HL-60 (cell line): ENCODE measurements at places on chromosomes 2 and 18.

- DNase-seq = no peak
These were observed 946.9 kb upstream of the SOX11 start for GRCh38 chr2:4745056-4745991.

- DNase-seq = no peak
These were observed 38.1 kb upstream of the RFX8 start for GRCh38 chr2:101512993-101513392.

DNA sequence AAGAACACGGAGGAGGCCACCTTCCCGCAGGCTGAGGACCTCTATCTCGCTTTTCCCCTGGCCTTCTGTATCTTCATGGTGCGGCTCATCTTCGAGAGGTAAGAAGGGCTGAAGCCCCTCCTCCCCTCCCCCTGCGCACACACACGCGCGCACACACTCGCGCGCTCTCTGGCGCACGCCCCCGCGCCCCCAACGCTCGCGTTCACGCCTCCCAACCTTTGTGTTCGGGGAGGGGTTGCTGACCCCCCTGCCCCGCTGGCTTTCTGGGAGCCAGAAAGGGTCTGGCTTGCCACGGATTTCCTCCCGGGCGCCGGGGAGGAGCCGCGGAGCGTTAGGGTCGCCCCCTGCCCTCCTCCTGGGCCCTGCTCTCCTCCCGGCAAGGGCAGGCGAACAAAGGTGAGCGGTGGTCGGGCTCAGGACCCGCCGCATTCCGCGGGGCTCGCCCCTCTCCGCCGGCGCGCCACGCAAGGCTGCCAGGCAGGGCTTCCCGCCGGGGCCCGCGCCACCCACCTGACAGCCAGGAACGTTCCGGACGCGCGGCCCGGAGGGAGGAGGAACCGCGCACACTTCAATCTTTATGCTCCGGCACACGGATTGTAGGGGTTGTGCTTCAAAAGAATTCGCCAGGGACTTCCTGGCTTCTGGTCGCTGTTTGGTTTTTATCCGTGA lies 583 bp downstream of the CERS6 start:
- DNase-seq = peak; percentile 36

DNA sequence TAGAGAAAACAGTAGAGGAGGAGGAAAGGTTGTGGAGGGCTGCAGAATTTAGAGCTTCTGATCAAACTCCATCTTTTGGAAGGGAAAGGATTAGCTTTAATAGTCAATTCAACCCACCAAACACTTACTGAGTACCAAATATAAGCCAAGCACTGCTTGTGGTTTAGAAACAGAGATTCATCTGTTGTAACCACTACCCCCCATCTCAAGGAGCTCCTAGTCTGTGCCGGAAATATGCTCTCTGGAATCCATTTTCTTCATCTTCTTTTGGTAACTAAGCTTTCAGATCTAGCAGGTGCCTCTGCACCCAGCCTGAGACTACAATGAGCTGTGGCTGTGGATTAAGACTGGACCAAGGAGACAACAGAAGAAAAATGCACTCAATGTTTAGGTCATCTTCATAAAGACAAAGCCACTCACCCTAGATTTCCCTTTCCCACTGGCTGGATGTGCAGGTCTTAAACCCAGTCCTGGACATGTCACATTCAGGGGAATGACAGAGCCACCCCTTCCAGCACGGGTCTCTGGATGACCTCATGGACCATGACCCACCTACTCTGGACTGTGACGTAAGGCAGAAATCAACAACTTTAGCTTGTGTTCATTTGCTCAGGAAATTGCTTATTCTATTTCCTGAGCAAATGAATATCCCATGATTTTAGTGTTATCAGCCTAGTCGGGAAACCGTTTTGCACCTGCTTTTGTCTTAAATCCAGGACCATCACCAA lies 52.9 kb downstream of the EPB41L3 start:
- no peak for DNase-seq

DNA sequence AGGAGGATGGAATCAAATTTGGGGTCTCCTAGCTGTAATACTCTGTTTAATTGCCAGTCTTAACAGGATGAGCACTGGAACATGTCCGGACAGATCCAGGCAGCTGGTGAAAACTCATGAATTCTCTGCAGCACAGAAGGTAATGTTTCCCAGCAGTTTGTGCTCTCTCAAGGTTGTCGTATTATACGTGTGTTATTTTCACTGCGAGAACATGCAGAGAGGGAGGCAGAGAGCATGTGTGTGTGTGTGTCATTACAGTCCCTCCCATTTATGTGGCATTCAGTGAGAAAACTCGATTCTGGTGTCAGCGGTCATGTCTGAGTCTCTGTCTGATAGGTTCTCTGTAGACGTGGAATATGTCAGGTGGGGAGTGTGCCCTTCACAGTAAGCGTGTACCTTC lies 150.2 kb upstream of the POU3F3 start:
- no peak for DNase-seq

DNA sequence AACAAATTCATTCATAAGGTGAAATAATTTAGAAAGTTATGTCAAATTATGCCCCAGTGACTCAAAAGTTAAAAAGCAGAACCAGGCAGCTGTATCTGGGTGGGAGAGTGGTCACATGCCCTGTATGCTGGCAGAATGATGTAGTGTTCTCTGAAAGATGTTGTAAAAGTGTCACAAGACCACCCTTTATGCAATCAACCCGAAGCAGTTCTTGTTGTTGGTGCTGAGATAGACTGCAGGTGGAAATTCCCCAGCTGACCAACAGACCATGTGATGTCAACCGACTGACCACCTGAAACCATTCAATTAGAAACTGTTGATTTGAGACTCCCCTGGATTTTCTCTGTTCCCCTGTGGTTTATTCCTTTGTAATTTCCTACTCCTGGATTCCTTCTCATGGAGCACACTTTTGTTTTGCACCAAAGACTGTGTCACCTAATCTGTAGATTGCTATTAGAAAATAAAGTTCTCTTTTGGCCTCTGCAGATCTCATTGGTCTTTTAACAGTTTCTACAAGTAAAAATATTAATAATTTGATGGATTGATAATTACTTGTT lies 1341.3 kb upstream of the LRRTM1 start:
- no peak for DNase-seq

GRCh38 chr2:197615016-197615652 lies 60.3 kb downstream of the RFTN2 start:
- no peak for DNase-seq

DNA sequence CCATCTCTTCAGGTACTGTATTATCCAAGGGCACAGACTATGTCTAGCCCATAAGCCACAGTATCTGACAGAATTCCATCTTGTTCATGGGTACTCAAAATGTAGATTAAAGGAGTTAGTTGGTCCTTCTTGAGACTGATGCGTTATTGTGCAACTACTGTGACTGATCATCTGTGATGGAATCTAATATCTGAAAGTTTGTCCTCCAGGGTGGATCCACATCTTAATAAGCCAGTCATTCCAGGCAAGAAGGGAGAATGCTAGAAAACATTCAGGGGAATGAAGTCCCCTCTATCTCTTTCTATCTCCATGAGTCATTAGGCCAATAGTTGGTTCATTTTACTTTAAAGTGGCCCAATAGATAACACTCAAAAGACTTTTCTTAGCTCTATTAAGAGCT lies 252.6 kb downstream of the EXOC6B start:
- no peak for DNase-seq

DNA sequence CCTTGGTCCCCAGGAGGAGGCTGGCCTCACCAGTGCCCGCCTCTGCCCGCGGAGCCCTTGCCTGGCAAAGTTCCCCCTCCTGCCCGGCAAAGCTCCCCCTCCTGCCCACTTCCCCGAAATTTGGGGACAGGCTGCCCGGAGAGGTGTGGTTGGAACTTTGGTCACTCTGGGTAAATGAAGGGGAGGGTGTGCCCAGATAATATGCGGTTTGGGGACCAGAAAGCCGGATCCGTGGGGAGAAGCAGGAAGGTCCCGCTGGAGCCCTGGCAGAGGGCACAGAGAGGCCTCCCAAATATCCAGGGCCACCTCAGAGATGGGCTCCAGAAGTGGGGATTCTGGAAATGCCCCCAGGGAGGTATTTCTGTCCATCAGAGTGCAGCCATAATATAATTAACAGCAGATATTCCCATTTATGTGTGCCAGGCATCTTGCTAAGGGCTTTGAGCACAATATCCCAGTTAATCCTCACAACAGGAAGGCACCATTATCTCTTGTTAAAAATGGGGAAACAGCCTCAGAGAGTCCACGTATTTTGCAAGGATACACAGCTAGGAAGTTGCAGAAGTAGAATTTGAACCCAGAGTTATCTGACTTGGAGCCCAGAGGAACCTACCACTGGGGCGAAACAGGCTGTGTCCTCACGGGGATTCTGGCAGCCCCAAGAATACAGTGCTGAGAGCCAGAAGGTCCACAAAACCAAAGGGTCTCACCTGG lies 914 bp downstream of the STEAP3 start:
- peak; percentile 14 for DNase-seq

- no peak for DNase-seq
These were observed 371.7 kb downstream of the PIK3C3 start for GRCh38 chr18:42326752-42327151.

- DNase-seq = no peak
These were observed 132.2 kb upstream of the SP5 start for GRCh38 chr2:170582751-170583463.

GRCh38 chr2:41735476-41735875 lies 312.3 kb upstream of the PKDCC start:
- no peak for DNase-seq

- DNase-seq = no peak
These were observed 6.5 kb downstream of the NCAPH start for GRCh38 chr2:96342085-96342484.
